Trophoblast cell (in vitro differentiated cells and primary cell): ENCODE measurements at places on chromosomes 3 and 15.

GRCh38 chr3:541062-541801 is 344.7 kb downstream of the CHL1 start:
- no peak for DNase-seq

GRCh38 chr3:152496716-152497115 is 228.0 kb downstream of the MBNL1 start:
- no peak for DNase-seq

DNA sequence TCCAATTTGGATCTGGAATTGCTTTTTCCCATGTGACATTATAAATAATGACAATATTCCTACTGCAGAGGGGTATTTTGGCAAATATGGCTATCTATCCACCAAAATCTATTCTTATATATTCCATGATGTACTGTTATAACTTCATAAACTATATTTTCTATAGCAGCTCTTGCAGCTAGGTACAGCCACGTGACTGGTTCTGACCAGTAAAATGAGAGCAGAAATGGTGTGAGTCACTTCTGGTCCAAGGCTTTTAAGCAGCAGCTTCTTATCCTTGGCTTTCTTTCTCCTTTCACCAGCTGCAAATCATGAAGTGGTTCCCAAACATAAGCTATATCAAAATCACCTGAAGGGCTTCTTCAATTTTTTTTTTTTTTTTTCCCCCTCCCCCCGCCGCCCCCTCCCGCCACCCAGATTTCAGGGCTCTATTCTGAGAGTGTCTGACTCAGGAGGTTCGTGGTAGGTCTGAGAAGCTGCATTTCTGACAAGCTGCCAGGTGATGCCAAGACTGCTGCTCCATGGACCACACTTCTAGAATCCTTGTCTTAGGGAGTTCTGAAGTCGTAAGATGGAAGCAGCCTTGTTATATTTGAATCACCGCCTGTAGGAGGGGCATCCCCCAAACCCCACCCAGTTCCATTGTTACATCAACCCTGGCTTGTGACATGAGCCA is 357.5 kb downstream of the CHST2 start:
- no peak for DNase-seq

DNA sequence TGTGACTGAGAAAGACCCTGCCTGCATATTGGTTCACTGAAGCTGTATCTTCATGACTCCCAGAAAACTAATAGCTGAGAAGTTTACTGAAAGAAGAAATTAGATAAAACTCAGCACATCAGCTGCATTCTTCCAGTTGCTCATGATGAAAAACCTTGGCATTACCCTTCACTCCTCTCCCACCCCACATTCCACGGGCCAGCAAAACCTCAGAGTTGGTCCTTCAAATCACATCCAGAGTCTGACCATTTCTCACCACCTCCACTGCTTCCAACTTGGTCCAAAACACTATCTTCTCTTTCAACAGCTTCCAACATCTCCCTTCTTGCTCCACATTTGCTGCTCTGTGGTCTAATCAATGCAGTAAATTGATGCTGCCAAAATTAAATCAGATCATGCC is 97.1 kb downstream of the CD47 start:
- no peak for DNase-seq

DNA sequence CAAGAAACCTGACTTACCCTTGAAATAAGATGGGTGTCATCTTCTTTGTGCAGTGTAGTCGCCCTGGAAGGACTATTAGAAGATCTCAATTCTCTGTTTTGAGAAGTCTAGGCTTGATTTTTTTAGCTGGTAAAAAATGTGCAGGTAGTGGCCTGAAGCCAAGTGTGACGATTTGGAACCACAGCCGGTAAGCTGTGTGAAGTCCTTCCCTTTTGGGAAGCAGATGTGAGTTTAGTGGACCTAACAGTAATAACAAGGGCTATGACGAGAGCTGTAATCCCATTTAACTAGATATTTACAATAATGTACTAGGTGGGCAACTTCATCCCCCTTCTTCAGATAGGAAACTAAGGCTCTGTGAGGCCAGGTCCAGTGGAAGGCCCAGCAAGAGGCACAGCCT is 81.7 kb upstream of the MYZAP start:
- DNase-seq: peak; percentile 58

DNA sequence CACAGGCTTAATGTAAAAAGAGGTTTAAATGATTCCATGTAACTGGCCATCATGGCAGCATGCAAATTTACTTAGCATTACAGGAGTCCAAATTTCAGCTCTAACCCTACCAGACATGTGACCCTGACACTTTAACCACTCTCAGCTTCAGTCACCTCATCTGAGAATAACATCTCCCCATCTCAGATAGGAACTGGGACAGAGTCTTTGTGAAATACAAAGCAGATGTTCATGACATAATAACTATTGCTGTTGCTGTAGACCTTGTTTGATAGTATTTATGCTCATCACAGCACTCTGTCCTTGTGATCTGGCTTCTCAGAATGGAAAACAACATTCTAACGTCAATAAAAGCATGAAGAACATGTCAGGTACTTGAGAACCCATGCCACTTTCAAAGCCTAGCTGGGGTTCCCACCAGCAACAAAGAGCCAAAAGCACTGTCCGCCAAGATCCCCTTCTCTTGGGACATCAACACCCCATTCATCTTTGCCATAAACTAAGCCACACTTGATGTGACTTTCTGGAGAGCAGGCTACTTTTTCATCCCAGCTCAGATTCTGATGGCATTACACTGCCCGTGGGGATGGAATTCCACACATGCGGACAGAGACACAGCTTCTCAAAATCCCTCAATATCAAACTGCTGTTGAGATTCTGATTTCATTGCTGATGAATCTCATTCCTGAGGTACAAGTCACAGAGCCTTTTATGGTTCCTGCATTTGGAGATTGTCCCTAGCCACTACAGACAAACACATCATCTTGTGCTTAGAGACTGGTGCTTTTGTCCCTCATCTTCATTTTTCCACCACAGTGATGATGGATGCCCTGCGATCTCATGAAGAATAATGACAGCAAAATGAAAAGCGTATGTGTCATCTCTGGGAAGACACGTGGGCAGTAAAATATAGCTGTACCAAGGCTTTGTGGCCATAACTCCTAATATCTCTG is 202.7 kb downstream of the TNIK start:
- DNase-seq: no peak

DNA sequence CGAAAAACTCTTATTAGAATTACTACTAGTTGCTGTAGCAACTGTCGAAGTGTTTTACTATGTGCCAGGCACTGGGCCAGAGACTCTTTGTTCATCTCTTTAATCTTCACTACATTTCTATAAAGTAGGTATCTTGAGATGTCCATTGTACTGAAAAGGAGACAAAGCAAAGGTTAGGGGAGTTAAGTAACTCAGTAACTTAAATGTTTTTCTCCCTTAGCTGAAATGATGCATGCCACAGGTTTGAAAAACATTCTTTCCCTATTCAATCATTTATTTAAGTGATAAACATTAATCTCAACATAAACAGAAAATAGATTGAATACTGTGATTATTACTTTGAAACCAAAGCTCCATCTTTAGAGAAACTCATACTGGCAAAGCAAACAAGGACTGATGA is 776.2 kb downstream of the FHIT start:
- no peak for DNase-seq
